ENCODE measurements at places on chromosomes 11 and 22.

GRCh38 chr22:19497245-19497644 is 17.5 kb downstream of the CDC45 start:
- no peak for DNase-seq

DNA sequence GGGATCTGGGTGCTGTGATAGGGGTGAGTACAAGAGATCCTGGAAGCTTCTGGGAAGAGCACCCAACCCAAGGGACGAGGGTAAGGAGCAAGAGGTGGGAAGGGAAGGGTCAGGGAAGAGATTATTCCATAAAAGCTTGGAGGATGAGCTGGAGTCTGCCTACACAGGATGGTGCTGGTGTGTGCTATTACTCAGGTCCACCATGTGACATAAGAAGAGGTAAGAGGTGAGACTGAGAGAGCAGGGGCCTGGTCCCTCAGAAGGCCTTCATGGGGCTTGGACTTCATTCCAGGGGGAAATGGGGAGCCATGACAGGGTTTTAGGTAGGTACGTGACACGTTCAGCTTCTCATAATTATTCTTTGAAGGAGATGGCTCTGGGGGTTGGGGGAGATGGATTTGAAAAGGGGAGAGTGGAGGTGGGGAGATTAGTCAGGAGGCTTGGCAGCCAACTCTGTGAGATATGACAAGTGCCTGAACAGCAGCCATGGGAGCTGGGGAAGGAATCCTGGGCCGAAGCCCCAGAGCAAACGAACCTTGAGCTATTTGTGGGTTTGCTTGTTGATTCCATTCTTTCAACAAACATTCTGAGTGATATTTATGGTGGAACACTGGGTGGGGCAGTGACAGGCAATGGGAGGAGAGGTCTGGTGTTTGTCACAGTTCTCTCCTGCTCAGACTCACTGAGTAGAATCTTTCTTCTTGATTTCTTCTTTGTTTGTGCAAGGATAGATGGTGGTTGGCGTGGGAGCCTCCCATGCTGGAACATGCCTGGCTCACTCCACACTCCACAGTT is 11.2 kb upstream of the NCAM1 start:
- no peak for DNase-seq

GRCh38 chr11:26014456-26015115 is 317.3 kb upstream of the ANO3 start:
- DNase-seq: no peak

GRCh38 chr11:96342961-96343711 is at the start of gene MAML2:
Gene MAML2, minus strand, starts transcription at chr11:96343195. Its CDS starts 1,300 bp downstream, at chr11:96341895.
- peak; percentile 73 for DNase-seq

- no peak for DNase-seq
Measured at GRCh38 chr11:110850846-110851245, 138.6 kb upstream of the ARHGAP20 start.

- peak; percentile 71 for DNase-seq
Measured at GRCh38 chr11:75554258-75555022, 7.6 kb upstream of the SERPINH1 start.

DNA sequence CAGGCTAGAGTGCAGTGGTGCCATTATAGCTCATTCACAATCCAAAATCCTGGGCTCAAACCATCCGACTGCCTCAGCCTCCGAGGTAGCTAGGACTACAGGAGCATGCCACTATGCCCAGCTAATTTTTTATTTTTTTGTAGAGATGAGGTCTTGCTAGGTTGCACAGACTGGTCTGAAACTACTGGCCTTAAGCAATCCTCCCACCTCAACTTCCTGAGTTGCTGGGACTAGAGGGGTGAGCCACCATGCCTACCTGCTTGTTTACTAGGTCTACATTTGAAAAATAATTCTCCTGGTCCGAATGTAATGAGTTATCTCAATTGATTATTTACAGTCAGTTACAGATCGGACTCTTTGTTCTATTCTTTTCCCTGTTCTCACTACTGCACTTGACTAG is 22.0 kb downstream of the TAF1D start:
- DNase-seq: no peak

DNA sequence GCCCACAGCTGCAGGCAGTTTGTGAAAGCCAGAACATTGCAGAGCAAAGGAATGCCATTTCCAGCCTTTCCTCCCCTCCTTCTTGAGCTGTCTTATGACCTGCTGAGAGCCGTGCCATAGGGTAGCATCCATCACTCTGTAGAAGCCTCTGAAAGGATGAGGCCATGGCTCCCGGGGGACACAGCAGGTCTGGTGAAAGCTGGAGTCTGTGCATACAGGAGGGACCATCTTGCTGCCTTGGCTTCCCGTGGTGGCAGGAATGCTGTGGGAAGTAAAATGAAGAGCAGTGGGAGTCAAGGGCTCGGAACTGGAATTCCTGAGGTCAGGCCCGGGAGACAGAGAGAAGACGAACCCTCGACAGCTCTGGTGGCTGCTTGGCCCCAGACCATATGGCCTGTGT is 30.9 kb downstream of the ANO1 start:
- no peak for DNase-seq

GRCh38 chr22:45526281-45526680 is 23.6 kb downstream of the FBLN1 start:
- no peak for DNase-seq

DNA sequence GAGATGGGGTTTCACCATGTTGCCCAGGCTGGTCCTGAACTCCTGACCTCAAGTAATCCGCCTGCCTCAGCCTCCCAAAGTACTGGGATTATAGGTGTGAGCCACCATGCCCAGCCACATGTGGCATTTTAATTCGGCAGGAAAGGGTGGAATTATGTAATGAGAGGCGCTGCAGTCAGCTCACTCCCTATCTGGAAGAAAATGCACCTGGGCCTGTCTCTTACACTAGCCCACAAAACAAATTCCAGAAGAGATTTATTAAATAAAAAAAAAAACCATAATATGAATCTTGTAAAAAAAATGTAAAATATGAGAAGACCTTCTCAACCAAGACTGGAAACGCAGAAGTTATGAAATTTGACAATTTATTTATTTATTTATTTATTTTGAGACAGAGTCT is 8.2 kb upstream of the KAT5 start:
- no peak for DNase-seq

- DNase-seq: no peak
Measured at GRCh38 chr11:75350743-75351540, 519 bp downstream of the ARRB1 start.

DNA sequence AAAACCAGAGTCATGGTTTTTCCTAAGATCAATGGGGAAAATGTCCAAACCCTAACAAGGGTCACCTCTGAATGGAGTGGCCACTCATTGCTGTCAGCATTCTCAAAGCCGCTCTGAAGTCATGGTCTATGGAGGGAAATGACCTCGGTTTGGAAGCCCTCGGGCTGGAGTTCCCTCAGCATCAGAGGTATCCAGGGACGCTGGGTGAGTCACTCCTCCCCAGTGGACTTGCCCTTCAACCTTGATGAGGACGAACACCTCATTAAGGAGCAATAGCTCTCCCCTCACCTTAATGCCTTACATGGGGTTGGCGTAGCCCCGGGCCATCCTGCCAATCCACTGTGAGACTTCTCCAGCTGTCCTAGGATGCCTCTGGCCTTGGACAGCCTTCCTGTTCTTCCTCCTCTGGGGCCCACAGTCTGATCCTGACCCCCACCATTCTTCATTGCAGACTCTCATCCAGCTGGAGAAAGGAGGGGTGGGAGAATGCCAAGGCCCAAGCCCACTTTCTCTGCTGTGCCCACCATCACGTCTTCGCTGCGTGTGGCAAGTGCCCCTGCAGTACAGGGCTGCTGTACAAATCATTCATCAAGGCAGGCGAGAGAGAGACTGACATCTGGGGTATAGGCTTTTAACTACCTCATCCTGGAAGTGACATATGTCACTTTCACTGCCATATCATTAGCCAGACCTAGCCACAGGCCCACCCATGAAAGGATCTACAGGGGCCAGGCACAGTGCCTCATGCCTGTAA is 25.4 kb upstream of the MYH9 start:
- peak; percentile 39 for DNase-seq

GRCh38 chr22:48395201-48395600 is 1432.5 kb downstream of the BRD1 start:
- no peak for DNase-seq

DNA sequence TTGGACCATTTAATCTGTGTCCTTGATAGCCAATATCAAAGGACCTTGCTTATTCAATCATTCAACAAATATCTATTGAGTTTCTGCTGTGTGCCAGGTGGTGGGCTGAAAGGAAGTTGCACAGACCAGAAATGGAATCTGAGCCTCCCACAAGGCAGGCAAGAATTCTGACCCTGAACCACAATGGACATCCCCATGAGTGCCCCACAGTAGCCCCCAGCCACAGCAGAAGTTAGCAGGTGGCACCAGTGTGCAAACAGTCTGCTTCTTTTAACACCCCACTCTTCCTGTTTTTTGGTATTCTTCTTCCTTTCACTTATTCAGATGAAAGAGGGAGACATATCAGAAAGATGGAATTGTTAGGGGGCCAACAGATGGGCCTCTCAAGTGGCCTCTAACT is 12.2 kb upstream of the SERPING1 start:
- DNase-seq: no peak

- DNase-seq: no peak
Measured at GRCh38 chr11:103735497-103736032, 300.9 kb upstream of the DDI1 start.

DNA sequence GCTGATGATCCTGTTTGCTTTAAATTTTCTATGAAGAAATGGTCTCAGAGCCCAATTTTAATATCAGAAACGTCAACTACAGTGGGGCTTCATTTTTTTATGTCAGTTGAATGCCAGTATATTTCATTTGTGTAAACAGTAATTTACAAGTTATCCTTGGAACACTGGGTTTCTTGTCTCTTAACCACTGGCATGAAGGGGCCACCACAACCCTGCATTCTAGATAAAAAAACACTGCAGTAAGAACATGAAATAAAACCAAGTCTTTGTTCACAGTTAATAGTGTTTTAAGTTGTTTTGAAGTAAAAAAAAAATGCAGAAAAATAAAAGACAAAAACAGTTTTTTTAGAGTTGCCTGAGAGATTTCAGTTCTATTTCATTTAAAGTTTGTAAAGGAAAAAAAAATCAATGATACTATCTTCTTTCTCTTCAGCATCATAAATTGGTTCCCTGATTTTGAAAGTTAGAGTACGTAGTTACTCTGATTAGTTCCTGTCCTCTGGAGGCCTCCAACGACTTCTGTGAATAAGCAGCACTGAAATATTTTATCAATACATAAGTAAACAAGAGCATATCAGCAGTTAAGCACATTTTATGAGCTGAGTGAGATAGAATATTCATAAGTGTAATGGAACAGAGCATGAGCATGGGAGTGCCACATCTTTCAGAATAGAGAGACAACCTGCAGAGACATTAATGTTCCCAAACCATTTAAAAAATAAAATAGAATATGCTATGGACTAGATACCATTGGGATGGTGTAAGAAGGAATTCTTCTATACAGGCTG is 7.8 kb upstream of the DDI1 start:
- DNase-seq: no peak

DNA sequence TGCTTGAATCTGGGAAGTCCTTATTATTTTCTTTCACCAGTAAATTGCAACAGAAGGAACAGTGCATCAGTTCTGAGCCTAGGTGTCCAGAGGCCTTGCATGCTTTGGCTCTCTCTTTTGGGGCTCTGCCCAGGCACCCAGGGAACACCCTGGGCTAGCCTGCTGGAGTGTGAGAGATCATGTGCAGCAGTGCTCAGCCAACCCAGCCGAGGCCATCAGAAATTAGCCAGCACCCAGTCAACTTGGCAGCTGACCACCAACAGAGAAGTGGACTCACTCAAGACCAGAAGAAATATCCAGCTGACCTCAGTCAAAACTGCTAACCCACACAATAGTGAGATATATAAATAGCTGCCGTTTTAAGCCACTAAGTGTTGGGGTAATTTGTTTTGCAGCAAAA is 11.2 kb upstream of the P4HA3 start:
- no peak for DNase-seq

- no peak for DNase-seq
Measured at GRCh38 chr22:23394525-23395326, 185.4 kb downstream of the IGLL1 start.

DNA sequence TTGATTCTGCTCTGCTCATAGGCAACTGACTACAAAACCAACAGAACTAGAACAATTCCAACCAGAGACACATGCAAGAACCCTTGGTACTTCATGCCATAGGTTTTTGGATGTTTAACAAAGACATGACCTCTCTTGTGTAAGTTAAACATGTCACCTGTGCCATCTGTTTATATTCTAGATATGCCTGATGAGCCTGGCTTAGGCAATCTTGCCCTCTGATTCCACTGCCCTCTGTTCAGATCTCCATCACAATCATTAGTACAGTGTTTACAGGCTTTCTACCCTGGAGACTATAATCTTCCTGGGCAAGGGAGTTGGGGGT is 40.8 kb downstream of the ABTB2 start:
- no peak for DNase-seq

DNA sequence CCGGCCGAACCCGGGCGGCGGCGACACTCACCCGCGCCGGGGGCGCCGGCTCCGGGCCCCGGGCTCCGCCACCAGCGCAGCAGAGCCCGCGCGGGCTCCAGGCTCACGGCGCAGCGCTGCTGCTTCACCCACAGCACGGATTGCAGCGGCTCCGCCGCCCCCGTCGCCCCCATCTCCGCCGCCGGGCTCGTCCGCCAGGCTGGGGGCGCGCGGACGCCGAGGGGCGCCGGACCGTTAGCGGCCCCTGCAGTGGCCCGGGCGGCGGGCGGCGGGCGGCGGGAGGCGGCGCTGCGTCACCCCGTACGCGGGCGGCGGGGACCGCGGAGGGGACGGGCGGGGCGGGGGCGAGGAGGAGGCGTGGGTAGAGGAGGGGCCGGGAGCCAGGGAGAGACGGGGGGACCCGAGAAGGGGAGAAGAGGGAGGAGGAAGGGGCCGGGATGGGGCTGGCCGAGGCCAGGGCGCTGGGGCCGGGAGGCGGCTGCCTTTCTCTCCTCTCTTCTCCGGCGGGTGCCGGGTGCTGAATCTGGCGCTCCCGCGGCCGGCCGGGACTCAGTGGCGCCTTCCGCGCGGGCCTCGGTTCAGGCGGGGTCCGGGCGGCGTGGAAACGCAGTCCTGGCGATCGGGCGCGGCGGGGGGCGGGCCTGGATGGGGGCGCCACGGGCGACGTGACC is at the start of gene CERK:
CERK (minus strand) TSS at position 277 of the 671 bp plus-strand sequence; CDS start at position 173, 104 bp downstream.
- DNase-seq: peak; percentile 18

- no peak for DNase-seq
Measured at GRCh38 chr22:50067244-50067643, 9.1 kb upstream of the TTLL8 start.

GRCh38 chr22:34639911-34640310 is 426.0 kb upstream of the ISX start:
- DNase-seq: no peak

DNA sequence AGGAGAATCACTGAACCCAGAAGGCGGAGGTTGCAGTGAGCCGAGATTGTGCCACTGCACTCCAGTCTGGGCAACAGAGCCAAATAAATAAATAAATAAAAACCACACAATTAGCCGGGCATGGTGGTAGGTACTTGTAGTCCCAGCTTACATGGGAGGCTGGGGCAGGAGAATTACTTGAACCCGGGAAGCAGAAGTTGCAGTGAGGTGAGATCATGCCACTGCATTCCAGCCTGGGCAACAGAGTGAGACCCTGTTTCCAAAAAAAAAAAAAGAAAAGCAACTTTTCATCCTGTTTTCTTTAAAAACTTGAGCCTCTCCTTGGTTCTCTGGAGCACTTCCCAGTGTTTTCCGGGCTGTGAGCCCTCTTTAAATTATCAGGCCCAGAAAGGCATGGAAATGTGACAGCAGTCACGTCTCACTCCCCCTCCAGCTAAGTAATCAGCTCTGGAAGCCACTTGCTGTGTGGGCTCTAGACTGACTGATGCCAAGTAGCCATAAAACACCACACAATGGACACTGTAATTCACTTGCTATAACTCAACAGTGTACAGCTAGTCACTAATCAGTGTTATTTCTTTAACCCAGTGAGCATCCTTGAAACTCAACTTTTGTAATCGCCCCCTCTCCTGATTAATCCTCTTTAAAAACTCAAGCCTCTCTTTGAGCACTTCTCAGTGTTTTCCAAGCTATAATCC is 13.0 kb upstream of the MCHR1 start:
- DNase-seq: no peak

Data from T1000 (cell line).